Gastrocnemius medialis (tissue), 4 donors: ENCODE measurements at places on chromosomes 16 and 17. TPM values are rescaled to one million over a fixed set of nuclear protein-coding genes. Genes with fewer than 3 reads are reported as not detected.
A peak's percentile ranks its signal among the peaks of the same experiment; 100 is the strongest.

CHP2 gene
- 0.56 TPM for total RNA-seq

TMEM92 gene
- total RNA-seq = not detected

SKAP1 gene
- total RNA-seq = not detected

ABCA6 gene
- 15.7 TPM for total RNA-seq

CTRL gene
- not detected for total RNA-seq

CDH13 gene
- 20.2 TPM for total RNA-seq

GPRC5C gene
- 120 TPM for total RNA-seq

TSEN54 gene
- 18.5 TPM for total RNA-seq

RNF157 gene
- total RNA-seq = 80.9 TPM

EVPL gene
- total RNA-seq = 0.02 TPM

PPY gene
- not detected for total RNA-seq

SEPTIN1 gene
- total RNA-seq = not detected

GRCh38 chr17:77459018-77459755, 318.4 kb downstream of the SEC14L1 start:
- DNase-seq = no peak
- H3K4me3 ChIP-seq = no peak overlapping the region
- no peaks in the 10 kb centered on the region for H3K27me3 ChIP-seq
- peak overlapping the region; percentile 57 for H3K27ac ChIP-seq
- H3K36me3 ChIP-seq = no peaks in the 10 kb centered on the region

DNA sequence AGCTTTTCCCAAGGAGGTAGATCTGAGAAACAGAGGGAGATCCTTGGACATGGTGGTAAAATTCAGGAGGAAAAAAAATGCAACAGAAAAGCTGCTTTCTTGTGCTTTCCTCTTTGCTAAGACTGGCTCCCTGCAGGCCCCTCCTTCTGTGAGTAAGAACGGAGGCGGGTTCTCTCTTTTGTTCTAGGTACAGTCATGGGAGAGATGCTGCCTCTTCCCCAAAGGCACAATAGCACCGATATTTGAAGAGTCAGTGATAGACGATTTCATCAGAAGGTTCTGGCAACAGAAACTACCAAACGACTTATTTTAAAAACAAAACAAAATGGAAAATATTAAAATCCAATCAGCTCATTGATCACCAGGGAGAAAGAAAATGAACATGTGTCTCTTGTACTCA, 32.6 kb upstream of the KIFC3 start:
- DNase-seq = no peak
- H3K36me3 ChIP-seq = no peaks in the 10 kb centered on the region
- no peaks in the 10 kb centered on the region for H3K27me3 ChIP-seq
- H3K4me1 ChIP-seq = no peaks in the 10 kb centered on the region
- no peak overlapping the region for H3K27ac ChIP-seq

DNA sequence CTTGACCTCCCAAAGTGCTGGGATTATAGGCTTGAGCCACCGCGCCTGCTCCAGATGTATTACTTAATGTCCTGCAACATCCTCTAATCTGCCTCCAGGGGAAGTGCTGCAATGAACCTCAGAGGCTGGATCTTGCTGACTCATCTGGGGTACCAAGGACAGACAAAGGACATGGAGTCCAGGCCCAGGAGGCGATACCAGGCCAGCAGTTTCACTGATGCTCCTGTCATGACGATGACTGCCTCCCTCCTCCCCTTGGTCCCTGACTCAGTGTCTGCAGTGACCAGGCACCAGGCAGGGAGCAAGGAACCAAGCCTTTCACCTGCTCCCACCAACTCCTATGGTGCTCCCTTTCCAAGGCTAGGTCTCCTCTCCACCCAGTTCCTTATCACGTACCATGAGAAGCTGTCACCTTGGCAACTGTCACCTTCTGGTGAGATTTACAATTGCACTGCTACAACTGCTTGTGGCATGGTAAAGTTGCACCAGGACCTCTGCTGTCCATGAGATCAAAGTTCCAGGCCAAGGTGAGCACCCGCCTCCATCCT, 21.6 kb upstream of the PHOSPHO1 start:
- H3K36me3 ChIP-seq = no peaks in the 10 kb centered on the region
- no peak overlapping the region for H3K27ac ChIP-seq
- peaks cover 7% of the 10 kb centered on the region for H3K4me1 ChIP-seq
- no peaks in the 10 kb centered on the region for H3K27me3 ChIP-seq
- no peak overlapping the region for H3K4me3 ChIP-seq

- H3K4me1 ChIP-seq = peaks cover 23% of the 10 kb centered on the region
- no peaks in the 10 kb centered on the region for H3K27me3 ChIP-seq
- no peak overlapping the region for H3K4me3 ChIP-seq
- DNase-seq = no peak
- no peak overlapping the region for H3K27ac ChIP-seq
- H3K36me3 ChIP-seq = peaks cover 26% of the 10 kb centered on the region
These were observed 25.1 kb downstream of the SLC7A5 start for GRCh38 chr16:87844120-87844733.

DNA sequence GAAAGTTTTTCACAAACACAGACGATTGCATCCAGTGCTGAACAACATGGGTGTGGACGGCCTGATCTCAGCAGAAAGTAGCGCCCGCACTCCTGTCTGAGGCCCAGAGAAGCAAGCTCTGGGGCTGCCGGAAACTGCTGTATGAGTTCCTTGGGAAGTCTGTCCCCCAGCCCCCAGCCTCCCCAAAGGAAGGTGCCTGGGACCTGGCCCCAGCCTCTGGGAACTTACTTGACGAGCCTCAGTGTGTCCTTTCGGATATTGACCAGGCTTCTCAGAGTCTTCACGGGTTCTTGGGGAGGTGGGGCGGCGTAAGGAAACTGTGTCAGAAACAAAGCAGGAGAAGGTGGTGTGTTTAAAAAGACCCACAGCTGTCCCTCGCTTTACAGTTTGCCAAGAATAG, 32.4 kb upstream of the FOXJ1 start:
- DNase-seq = no peak
- no peak overlapping the region for H3K27ac ChIP-seq
- H3K4me1 ChIP-seq = no peaks in the 10 kb centered on the region
- H3K4me3 ChIP-seq = no peak overlapping the region

DNA sequence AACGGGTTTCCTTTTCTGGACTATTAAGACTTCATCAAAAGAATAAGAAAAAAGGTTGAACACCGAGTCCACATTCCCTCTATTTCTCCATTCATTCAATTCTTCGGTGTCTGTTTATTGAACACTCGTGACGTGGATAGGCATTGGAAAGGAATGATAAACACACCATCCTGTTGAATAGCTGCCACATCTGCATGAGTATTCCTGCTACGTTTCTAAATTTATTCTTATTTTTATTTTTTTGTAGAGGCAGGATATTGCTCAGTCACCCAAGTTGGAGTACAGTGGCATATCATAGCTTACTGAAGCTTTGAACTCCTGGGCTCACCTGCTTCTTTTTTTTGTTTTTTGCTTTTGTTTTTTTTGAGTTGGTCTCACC, 80.8 kb upstream of the CIBAR2 start:
- no peak for DNase-seq
- no peaks in the 10 kb centered on the region for H3K36me3 ChIP-seq
- no peak overlapping the region for H3K27ac ChIP-seq
- H3K27me3 ChIP-seq = no peaks in the 10 kb centered on the region
- H3K4me3 ChIP-seq = no peak overlapping the region

- no peaks in the 10 kb centered on the region for H3K36me3 ChIP-seq
- no peaks in the 10 kb centered on the region for H3K27me3 ChIP-seq
- H3K4me1 ChIP-seq = peaks cover 39% of the 10 kb centered on the region
- peak; percentile 1 for DNase-seq
- H3K4me3 ChIP-seq = no peak overlapping the region
- peak overlapping the region; percentile 1 for H3K27ac ChIP-seq
These were observed 117.0 kb downstream of the METRNL start for GRCh38 chr17:83196366-83196765.

DNA sequence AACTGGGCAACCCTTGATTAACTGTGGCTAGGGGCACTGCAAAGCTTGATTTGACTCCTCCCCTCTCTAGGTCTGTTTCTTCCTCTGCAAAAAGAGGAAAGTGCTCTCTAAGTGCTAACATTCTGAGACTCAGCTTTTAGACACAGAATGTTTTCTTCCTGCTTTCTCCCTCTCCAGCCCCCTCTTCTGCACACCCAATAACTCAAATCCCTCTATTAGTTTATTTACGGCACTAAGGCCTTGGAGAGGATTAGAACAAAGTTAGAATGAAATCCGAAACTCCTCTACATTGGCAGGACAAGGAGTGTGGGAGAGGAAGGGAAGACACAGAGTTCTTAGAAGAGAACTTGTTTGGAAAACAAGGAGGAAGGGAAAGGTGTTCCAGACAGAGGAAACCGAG, 3.3 kb upstream of the SBK1 start:
- H3K27me3 ChIP-seq = no peaks in the 10 kb centered on the region
- H3K4me1 ChIP-seq = peaks cover 54% of the 10 kb centered on the region
- H3K36me3 ChIP-seq = no peaks in the 10 kb centered on the region
- H3K27ac ChIP-seq = peak overlapping the region; percentile 82
- H3K4me3 ChIP-seq = no peak overlapping the region

- no peak for DNase-seq
- peak overlapping the region; percentile 92 for H3K4me3 ChIP-seq
- H3K27ac ChIP-seq = peak overlapping the region; percentile 79
- no peaks in the 10 kb centered on the region for H3K36me3 ChIP-seq
These were observed 5.7 kb upstream of the IL32 start for GRCh38 chr16:3059723-3060242.

GRCh38 chr16:4002121-4002520, 114.1 kb downstream of the ADCY9 start:
- H3K4me1 ChIP-seq = peaks cover 19% of the 10 kb centered on the region
- H3K27ac ChIP-seq = no peak overlapping the region
- no peak for DNase-seq
- H3K4me3 ChIP-seq = no peak overlapping the region
- no peaks in the 10 kb centered on the region for H3K36me3 ChIP-seq
- H3K27me3 ChIP-seq = no peaks in the 10 kb centered on the region

- no peak overlapping the region for H3K4me3 ChIP-seq
- H3K36me3 ChIP-seq = no peaks in the 10 kb centered on the region
- H3K27me3 ChIP-seq = no peaks in the 10 kb centered on the region
- H3K27ac ChIP-seq = peak overlapping the region; percentile 89
- peaks cover 39% of the 10 kb centered on the region for H3K4me1 ChIP-seq
These were observed 104.9 kb downstream of the AXIN2 start for GRCh38 chr17:65456368-65457151.

DNA sequence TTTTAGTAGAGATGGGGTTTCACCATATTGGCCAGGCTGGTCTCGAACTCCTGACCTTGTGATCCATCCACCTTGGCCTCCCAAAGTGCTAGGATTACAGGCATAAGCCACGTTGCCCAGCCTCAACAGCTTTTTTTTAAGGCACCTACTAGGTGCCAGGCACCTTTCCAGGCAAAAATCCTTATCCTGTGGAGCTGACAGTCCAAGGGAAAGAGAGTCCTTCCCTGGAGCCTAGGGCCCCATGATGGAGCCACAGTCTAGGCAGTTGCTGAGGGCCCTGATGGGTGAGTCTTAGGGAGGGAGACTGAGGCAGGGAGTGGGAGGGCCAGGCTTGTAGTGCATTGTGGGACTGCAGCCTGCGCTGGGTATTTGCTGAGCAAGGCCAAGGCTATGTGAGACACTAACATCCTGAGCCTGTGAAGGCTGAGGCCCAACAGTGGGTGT, 79.6 kb upstream of the TOB1 start:
- no peak for DNase-seq
- peak overlapping the region; percentile 99 for H3K27ac ChIP-seq
- H3K4me3 ChIP-seq = no peak overlapping the region
- no peaks in the 10 kb centered on the region for H3K27me3 ChIP-seq

DNA sequence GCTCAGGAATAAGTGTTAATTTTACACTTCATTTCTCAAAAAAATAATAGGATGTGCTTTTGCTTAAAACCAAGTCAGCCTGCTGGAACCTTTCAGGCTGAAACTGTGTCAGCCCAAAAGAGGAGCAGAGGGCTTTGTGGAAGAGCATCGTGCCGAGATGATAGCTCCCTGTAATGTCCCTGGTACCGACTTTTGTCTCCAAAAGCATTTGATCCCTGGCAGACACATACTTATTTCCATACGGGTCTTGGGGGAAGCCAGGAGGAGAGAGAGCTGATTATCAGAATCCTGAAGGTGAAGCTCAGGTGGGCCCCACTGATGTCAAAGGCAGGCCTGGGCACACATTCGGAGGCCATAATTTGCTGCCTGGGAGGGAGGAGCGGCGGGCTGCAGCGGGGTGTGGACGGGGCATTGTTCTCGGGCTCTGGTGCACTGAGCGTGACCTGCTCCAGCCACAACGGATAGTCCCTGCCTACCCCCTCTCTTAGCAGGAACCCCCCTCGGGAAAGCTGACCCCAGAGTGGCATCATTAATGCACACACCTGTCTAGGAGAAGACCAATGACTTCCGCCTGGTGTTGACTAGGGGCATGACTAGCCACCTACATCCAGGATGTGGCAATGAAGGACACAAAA, 155.9 kb downstream of the C16orf78 start:
- no peaks in the 10 kb centered on the region for H3K4me1 ChIP-seq
- H3K27ac ChIP-seq = no peak overlapping the region
- no peaks in the 10 kb centered on the region for H3K36me3 ChIP-seq
- DNase-seq = no peak
- H3K27me3 ChIP-seq = no peaks in the 10 kb centered on the region

GRCh38 chr17:37097154-37097553, 148.4 kb downstream of the AATF start:
- H3K4me1 ChIP-seq = no peaks in the 10 kb centered on the region
- H3K36me3 ChIP-seq = no peaks in the 10 kb centered on the region
- no peaks in the 10 kb centered on the region for H3K27me3 ChIP-seq
- no peak for DNase-seq

DNA sequence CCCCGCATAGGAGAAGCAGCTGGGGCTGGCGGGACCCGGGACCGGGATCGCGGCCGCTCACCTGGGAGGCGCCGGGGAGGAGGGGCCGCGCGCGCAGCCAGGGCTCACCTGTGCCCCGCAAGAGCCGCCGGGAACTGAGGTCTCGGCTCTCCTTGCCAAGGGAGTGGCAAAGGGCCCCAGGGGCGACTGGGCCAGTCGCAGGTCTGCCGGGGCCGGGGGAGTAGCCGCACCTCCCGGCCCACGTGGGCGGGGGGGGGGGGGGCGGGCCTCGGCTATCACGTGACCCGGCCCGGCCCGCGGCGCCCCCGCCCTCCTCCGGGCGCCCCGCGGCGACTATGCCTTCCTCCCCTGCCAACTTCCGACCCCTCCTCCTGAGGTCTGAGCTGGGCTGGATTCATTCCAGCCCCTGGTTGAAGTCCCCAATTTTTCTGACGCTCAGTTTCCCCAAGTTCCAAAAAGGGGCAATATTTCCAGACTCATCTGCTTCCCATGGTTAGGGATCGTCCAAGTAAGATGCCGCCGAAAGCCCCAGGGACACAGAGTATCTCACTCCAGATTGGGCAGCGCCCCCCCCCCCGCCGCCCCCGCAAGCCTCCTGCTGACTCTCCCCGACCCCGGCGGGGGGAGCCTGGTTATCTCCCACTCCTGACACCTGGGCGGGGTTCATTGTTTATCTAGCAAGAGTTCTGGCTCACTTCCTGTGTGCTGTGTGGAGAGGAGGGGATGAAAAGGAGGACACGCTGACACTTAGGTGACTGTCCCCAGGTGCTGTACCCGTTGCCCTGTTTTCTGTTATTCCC, at the start of gene TMC6:
Gene TMC6 (minus strand): TSS at position 205 of the 800 bp plus-strand sequence. CDS start 1,923 bp downstream, outside the sequence.
- H3K36me3 ChIP-seq = no peaks in the 10 kb centered on the region
- peaks cover 5% of the 10 kb centered on the region for H3K4me1 ChIP-seq
- H3K27ac ChIP-seq = peak within 1 kb of the TSS; percentile 73
- DNase-seq = no peak
- H3K4me3 ChIP-seq = peak within 1 kb of the TSS; percentile 74

GRCh38 chr16:49405530-49405929, 31.9 kb downstream of the C16orf78 start:
- H3K4me1 ChIP-seq = peaks cover 3% of the 10 kb centered on the region
- H3K27ac ChIP-seq = no peak overlapping the region
- no peak for DNase-seq
- H3K4me3 ChIP-seq = no peak overlapping the region
- H3K36me3 ChIP-seq = no peaks in the 10 kb centered on the region

- H3K36me3 ChIP-seq = no peaks in the 10 kb centered on the region
- peak overlapping the region; percentile 57 for H3K4me3 ChIP-seq
- H3K4me1 ChIP-seq = peaks cover 6% of the 10 kb centered on the region
- H3K27me3 ChIP-seq = peaks cover 49% of the 10 kb centered on the region
- no peak overlapping the region for H3K27ac ChIP-seq
- no peak for DNase-seq
These were observed 40.2 kb upstream of the BHLHA9 start for GRCh38 chr17:1229900-1230501.
